ENCODE measurements at places on chromosomes 13 and 19.
A peak's percentile ranks its signal among the peaks of the same experiment; 100 is the strongest.

GRCh38 chr19:41399091-41399490 is 1.5 kb downstream of the BCKDHA start:
- no peak for DNase-seq

- no peak for DNase-seq
Measured at GRCh38 chr13:32989942-32990341, 26.3 kb upstream of the KL start.

GRCh38 chr19:30783212-30783611 is 411.0 kb downstream of the ZNF536 start:
- no peak for DNase-seq

DNA sequence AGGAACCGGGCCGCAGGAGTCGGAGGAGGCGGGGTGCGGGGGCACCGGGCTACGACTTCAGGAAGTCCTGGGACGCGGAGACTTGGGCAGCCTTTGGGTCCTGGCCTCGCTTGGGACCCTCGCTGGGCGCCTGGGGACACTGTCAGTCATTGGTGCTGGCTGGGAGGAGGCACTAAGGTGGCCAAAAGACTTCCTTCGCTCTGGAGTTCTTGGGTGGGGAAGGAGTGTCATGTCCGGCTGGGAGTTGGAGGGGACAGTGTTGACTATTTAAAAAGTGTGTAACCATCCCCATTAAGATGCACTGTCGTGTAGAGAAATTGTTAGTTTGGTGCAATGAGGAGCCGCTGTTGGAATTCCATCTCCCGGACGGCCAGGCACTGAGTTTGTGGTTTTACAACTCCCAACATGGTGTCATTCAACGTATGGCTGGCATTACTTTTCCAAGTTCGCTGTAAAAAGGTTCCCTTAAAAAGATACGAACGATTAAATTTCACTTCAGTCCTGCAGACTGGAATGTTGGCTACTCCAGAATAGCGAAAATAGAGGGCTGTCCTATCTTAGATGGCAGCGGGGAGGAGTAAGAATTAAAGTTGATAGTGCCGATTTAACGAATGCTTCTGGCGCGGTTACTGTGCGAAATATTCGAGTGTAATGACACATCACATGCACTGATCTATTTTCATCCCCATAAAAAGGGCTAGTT is 776 bp downstream of the DNAJC3 start:
- peak; percentile 42 for DNase-seq

GRCh38 chr19:18496167-18496979 is 25.5 kb downstream of the ELL start:
- no peak for DNase-seq

DNA sequence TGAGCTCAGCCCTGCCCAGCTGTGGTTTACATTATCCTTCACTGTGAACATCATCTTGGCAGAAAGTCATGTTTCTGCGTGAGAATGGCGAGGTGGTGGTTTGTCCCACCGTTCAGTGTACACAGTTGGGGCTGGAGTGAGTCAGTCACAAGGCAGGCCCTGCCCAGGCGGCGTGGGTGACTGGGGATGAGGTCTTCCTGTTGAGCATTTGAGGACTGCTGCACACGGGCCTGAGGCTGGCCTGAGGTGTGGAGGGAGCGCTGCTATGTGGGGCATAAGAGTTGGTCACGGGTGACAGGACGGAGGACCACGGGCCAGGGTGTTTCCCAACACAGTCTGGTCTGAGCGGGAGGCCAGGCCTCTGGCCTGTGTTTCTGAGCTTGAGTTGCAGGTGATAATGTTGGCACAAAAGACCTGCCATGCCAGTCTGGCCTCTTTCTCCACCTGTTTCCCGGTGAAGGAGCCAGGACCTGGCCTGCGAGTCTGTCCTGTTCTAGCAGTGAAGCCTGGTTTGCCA is 13.4 kb upstream of the C19orf33 start:
- no peak for DNase-seq

DNA sequence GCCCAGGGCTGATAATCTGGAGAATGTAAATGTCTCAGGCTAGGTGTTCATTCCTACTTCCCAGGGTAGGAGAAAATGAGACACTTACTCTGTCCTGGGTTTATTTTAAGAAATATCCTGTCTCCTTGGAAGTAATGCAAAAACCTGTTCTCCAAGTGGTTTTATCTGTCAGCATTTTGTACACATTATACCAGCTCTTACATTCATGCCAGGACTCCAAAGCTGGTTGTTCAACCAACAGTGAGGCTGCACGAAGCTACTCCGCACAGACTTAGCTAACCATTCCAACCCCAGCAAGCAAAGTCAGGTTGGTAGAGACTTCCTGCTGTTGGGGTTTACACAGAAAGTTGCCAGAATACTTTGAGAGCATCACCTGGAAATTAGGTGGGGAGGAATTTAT is 55.6 kb downstream of the SLC7A1 start:
- DNase-seq: no peak

GRCh38 chr19:11675569-11675968 is 63.2 kb downstream of the ZNF823 start:
- no peak for DNase-seq

DNA sequence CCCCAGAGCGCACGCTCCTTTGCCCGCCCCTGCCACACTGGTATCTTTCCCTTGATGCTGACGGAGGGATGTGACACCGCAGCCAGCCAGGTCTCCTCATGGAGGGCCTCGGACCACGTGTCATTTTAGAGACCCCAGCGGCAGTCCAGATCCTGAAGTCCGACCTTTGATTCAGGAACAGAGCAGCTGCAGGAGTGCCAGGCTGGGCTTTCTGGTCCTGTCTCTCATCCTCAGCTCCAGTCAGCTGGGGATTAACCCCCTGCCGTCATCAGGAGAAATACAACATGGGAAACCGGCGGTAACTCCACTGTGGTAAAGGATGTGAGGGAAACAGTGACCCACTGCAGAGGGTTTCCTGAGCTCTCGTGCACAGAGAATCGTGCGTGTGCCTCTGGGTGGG is 140.6 kb downstream of the SIPA1L3 start:
- DNase-seq: no peak

GRCh38 chr19:39052846-39053245 is 20.5 kb upstream of the FBXO27 start:
- peak; percentile 24 for DNase-seq

DNA sequence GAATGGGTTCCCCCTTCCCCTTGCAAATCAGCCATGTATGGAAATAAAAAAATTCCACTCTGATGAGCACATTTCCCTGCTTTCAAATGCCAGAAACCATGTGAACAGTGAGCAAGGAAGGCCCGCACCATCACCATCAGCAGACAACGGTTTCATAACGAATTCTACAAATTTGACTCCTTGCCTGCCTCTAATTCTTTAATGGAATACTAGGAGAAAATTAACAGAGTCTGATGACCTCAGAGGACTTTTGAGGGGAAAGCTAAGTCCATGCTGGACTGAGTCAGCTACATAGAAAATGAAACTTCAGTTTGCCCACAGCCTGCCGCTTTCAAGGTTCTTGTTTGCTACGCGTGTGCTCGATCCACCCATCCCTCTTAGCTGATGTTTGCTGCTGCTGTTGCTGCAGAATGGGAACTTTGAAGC is 46.7 kb upstream of the KL start:
- DNase-seq: no peak

DNA sequence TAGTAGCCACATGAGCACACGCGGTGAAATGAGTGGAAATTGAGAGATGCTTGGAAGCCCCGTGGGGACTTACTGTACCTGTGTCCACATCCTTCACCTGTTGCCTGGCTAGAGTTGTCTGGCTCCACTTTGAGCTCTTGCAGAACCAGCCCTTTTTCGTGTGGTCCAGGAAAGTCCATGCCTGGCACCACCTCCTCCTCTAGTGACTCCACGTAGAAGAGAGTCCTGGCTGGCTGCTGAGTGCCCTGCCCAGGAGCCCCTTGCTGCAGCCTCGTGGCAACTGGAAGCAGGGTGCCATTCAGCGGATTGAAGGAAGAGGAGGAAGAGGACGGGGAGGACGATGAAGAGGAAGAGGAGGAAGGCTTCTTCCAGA is 515 bp upstream of the ATXN8OS start:
- DNase-seq: no peak

DNA sequence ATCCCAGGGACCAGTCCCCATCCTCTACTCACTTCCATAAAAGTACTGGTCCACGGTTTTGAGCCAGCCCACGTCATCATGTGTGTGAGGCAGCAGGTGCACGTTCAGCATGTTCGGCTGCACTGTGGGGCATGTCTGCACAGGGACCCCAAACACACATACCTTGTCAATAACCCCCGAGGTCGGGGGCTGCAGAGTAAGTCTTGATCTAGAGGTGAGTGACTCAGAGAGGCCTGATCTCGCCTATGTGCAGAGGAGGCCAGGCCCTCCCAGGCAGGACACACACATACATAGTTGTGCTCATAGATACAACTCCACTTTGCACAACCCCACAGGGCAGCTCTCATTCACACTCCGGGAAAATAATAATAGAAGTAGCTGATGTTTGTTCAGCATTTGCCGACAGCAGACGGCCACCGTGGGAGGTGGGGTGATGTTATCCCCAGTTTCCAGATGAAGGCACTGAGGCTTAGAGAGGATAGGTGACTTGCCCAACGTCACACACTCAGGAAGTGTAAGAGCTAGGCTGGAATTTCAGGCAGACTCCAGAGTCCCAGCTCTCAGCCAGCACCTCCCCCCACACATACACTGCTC is 774 bp downstream of the MAN2B1 start:
- no peak for DNase-seq

DNA sequence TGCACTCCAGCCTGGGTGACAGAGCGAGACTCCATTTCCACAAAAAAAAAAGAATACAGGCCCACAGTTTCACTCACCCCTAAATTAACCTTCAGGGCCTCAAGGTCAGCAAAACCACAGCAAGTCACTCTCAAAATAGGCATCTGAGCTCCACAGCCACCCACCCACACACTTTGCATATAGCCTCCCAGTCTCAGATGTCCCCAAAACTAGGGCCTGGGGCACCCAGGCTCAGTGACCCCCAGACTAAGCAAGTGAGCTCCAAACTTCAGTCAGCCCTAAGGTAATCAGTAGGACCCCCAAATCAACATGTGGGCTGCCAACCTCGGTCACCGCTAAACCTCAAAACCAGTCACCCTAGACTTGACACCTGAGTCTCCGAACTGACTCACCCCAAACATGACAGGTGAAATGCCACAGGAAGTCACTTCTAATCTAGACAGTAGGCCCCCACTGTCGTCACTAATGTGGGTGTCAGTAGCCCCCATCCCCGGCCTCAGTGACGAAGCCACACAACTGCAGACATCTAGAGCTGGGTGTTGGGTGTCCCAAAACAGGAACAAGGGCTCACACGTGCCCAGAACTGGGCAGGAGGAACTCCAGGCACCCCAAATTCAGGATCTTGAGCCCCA is 13.9 kb downstream of the RABAC1 start:
- DNase-seq: no peak

DNA sequence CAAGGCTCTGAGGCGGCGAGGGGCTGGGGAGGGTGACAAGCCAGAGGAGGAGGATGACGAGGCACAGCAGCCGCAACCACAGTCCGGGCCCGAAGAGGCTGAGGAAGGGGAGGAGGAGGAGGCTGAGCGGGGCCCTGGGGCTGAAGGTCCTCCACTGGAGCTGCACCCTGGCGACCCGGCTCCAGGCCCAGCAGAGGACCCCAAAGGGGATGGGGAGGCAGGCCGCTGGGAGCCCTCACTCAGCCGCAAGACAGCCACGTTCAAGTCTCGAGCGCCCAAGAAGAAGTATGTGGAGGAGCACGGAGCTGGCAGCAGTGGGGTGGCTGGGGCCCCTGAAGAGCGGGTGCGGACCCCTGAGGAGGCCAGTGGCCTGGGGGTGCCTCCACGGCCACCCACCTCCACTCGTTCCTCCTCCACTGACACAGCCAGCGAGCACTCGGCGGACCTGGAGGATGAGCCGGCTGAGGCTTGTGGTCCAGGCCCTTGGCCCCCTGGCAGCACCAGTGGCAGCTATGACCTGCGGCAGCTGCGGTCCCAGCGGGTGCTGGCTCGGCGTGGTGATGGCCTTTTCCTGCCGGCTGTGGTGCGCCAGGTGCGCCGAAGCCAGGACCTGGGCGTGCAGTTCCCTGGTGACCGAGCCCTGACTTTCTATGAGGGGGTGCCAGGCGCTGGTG is 2.9 kb downstream of the CIC start:
- no peak for DNase-seq

DNA sequence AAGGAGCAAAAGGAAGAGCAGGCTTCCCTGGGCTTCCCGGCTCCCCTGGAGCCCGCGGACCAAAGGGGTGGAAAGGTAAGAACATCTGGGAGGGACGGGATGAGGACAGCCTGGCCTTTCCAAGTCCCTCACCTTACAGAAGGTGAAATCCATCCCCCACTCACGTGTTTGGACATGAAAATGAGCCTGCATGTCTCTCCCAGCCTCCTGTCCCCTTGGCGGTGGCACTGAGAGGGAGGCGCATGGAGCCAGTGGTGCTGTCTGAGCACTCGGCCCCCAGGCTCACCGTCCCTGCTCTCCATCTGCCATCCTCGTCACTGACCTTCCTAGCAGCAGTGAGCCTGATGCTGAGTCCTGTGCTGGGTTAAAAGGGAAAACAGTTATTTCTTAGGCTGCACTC is 104.2 kb downstream of the RAB20 start:
- DNase-seq: no peak

GRCh38 chr19:2607712-2608601 is 94.5 kb downstream of the GNG7 start:
- DNase-seq: peak; percentile 75

DNA sequence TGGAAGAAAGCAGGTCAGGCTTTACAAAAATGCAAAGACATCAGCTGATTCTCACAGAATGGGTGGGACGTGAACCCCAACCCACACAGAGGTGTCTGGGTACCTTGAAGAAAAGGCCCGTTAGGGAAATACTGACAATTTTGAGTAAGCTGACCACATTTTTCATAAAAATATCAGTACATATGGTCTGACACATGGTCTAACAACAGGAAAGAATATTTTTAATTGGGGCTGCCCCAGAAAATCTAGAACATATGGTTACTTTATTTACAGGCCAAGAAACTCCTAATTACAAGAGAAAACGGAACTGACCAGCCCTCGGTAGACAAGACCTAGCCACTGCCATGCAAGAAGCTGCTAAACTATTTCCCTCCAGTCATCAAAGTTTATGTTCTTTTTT is 48.7 kb upstream of the ITM2B start:
- DNase-seq: no peak

- no peak for DNase-seq
Measured at GRCh38 chr19:4059891-4060620, 6.6 kb downstream of the ZBTB7A start.

GRCh38 chr13:32080328-32080744 is 48.8 kb downstream of the FRY start:
- no peak for DNase-seq

- DNase-seq: no peak
Measured at GRCh38 chr13:32548837-32549236, 10.2 kb upstream of the N4BP2L2 start.

DNA sequence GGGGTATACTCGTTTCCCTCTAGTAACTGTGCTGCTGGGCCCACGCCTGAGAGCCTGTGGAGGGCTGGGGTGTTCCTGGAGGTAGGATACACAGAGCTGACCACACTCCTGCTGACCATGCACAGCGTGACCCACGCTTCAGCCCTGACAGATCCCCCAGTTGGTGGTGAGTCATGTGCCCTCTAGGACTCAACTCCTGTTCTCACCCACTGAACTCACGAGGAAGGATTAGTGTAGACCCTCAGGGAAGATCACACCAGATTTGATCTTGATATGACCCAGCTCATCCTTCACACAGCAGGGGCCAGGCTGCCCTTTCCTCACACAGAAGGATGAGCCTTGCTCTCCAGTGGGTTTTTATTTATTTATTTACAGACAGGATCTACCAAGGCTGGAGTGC is 13.3 kb upstream of the ACP7 start:
- no peak for DNase-seq

Measured in head of caudate nucleus (tissue), 42 donors.